Activated naive CD8-positive, alpha-beta T cell treated with anti-CD3 and anti-CD28 coated beads for 36 hours (primary cell): ENCODE measurements at places on chromosomes 6 and 20.

DNA sequence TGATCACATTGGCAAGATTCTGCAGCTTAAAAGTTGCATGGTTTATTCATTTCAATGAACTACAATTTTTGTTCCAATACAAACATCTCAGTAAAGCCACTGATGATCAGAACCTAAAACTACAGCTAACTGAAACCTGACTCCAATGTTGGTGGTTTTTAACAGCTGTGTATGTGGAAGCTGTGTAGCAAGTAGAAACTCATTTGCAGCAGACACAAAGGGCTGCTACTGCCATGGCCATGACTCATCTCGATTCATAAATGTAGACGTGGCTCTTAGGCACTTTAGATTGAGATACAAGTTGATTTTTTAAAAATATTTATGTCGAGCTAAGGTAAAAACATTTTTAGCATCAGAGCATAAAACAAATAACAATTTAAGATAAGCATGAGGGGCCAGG, 19.5 kb upstream of the MAP3K4 start:
- no peak for DNase-seq

- DNase-seq = no peak
Observed at GRCh38 chr6:119443993-119444641, 94.6 kb upstream of the MAN1A1 start.

DNA sequence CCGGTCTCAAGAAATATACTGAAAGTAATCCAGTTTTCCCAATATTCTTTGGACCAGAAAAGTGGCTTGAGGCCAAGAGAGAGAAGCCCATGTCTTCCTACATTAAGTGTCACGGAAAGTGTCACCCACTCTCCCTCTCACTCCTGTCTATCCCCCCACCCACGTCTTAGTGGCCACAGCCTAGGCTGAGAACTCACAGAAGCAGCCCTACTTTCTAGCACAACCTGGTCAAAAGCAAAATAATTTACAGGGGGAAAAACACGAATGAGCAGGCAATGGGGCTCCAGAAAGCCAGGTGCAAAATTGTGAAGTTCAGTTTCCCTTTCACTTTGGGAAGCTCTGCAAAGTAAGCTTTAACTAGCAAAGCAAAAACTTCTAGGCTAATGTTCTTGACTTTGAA, 118.0 kb downstream of the OPRM1 start:
- peak; percentile 39 for DNase-seq

DNA sequence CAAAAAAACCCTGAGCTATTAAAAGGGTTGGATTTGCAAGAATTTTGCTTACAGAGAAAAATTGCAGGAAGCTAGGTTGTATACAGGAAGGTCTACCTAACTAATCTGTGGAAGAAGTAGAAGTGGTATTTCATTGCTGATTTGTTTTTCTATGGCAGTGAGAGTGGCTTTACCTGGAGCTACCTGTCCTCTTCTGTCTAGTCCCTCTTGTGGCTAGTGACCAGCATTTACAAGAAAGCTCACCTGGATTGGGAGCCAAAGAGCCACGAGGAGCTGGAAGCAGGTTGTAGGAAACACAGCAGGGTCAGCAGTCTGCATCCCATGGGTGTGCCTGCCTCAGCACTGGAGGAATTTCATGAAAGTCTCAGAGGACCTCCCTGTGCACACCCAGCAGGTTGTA, 120.3 kb upstream of the RALGAPA2 start:
- DNase-seq = no peak

DNA sequence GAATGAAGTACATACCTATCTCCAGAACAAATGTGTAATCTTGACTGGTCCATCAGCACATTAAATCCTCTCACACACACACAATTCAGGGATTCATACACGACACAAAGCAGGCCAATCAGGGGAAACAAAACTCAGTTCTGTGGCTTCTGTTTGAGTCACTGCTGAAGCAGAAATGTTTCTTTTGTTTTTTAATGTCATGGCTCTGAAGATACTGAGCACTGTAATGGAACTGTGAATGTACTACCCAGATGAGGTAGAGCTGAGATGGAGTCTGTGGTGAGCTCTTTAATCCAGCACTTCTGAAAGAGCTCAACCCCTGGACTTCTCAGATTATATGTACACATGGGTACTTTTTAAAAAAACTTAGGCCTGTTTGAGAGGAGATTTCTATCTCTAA, 116.4 kb downstream of the THEMIS start:
- no peak for DNase-seq

- DNase-seq = peak; percentile 38
Observed at GRCh38 chr20:53623454-53624211, 30.0 kb upstream of the ZNF217 start.

GRCh38 chr6:14016935-14017625, 92.3 kb downstream of the RNF182 start:
- DNase-seq = no peak

GRCh38 chr6:93970684-93971083, 551.3 kb upstream of the EPHA7 start:
- no peak for DNase-seq

- DNase-seq = no peak
Observed at GRCh38 chr6:155584006-155584405, 128.4 kb upstream of the NOX3 start.
